ENCODE measurements at places on chromosomes 3 and 15.

GRCh38 chr3:122955916-122956692 is 71.5 kb downstream of the SEMA5B start:
- DNase-seq = no peak

DNA sequence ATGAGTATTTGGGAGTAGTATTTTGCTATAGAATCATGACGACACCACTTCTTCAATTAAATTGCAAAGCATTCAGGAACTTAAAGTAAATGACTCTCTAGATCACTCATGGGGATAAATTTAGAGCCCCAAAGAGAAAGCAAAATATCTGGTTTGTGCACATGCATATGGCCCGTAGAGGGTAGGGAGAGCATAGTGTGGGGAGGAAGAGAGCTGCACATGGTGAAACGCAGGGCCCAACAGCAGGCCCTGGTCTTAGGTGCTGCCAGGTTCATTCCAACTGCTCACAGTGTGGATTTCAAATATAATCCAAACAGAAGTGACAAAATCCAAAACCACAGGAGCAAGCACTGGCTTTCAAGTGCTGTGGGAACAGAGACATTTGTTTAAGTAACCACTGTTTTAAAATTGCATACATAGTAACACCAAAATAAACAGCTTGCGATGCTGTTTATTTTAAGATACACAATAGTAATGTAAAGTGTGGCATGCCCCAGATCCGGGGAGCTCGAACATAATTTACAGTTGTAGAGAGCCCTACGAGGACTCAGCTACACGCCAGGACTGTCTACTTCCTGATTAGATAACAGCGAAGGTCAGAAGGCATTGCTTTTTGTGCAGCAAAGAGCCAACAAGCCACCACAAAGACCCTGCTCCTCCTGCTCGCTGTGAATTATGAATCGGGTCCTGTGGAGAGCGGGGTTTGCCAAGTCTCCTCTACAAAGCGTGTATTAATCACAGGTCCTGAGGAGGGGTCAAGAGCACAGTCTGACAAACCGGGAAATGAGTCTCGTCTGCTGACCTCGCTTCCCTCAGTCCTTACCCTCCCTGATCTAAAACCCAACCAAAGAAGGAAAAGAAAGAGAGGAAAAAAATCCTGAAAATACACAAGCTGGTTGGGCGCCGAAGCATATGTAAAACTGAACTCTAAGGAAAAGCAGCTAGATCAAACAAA is 80.6 kb downstream of the MEIS2 start:
- DNase-seq = no peak

DNA sequence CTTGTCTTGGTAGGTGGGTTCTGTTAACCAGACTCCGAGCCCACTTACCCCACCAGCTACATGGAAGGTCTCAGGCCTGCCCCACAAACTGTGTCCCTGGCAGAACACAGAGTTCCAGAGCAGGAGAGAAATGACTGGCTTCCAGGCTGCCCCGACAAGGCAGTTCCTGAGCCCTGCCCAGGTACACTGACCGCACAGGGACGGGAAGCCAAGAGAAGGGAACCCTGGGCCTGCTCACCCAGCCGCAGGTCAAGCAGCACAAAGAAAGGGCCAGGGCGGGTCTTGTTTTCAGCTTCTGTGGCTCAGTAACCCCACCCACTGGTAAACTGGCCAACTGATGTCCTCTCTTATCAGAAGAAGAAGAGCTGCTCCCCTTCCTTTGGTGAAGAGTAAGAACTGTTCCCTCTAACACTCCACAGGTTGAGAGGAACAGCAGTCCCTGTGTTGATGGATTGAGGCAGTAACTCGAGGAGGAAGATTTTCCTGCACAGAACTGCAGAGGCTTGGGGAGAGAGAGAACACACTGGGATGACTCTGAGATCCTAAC is 68.4 kb downstream of the CRTC3 start:
- DNase-seq = peak; percentile 79

GRCh38 chr15:34951993-34952392 is 17.5 kb downstream of the AQR start:
- no peak for DNase-seq

All from hematopoietic multipotent progenitor cell treated with erythropoietin and hydrocortisone succinate and interleukin-3 and kit ligand, for 15 days (in vitro differentiated cells).